ENCODE measurements at places on chromosomes 5 and 9. TPM values are rescaled to one million over a fixed set of nuclear protein-coding genes. Genes with fewer than 3 reads are reported as not detected.
A peak's percentile ranks its signal among the peaks of the same experiment; 100 is the strongest.

Gene SPATA31A3
- not detected for total RNA-seq

Gene CCNO
- total RNA-seq, result not detected

Gene RNF183
- not detected for total RNA-seq

GRCh38 chr9:16191691-16192402, 639.0 kb downstream of the CCDC171 start:
- no peaks in the 10 kb centered on the region for H3K27me3 ChIP-seq
- no peaks in the 10 kb centered on the region for H3K4me1 ChIP-seq
- no peak overlapping the region for H3K27ac ChIP-seq
- peak; percentile 29 for DNase-seq
- H3K4me3 ChIP-seq, result no peak overlapping the region

- H3K36me3 ChIP-seq, result peaks cover 8% of the 10 kb centered on the region
- no peaks in the 10 kb centered on the region for H3K4me1 ChIP-seq
- no peak overlapping the region for H3K27ac ChIP-seq
- no peak for DNase-seq
Measured at GRCh38 chr5:14467886-14468285, 113.7 kb upstream of the OTULINL start.

DNA sequence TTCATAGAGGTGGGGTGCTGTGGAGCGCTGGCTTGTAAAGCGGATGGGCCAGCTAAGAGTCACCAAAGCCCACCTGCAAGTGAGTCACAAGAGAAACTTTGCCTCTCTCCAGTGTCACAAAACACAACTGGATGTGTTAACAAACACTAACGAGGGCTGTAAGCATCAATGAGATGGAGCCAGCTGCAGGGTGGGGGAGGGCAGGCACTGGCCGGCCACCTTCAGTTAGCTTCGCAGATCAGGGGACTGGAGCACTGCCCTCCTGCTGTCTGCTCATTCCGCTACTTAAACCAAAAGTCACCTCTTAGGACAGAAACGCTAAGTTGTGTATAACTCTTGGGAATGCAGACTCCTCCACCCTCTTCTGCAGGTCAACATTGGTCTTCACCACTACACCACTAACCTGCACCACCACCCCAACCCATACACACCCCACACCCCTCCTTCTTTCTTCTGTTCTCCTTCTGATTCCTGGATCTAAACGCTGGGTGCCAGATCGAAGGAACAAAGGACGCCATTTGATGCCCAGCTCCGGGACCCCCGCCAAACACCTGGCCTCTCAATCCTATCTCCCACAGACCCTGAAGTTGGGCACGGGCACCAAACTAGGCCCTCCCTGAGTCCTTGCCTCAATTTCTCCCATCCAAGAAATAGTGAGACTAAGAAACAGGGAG, 2.1 kb downstream of the ARSI start:
- peaks cover 2% of the 10 kb centered on the region for H3K27me3 ChIP-seq
- no peak overlapping the region for H3K27ac ChIP-seq
- no peaks in the 10 kb centered on the region for H3K4me1 ChIP-seq

- H3K27ac ChIP-seq, result no peak overlapping the region
- no peaks in the 10 kb centered on the region for H3K27me3 ChIP-seq
- no peaks in the 10 kb centered on the region for H3K36me3 ChIP-seq
- H3K4me1 ChIP-seq, result peaks cover 3% of the 10 kb centered on the region
- DNase-seq, result no peak
- no peak overlapping the region for H3K4me3 ChIP-seq
Measured at GRCh38 chr5:170486371-170486770, 17.4 kb upstream of the KCNIP1 start.

DNA sequence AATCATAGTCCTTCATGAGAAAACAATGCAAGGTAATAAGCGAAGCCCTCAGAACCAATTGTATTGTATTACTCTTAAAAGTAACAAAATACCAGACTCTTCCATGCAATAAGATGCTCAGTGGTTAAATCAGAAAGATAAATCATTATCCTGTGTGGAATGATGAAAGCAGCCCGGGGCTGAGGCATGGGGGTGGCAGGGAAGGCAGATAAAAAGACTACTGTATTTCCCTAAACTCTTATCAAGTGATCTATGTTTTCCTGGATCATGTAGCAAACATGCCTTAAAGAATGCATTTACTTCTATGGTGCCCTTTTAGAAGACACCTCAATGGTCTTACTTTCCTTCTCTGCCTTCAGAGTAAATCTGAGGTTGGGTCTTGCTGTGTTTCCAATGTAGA, 105.6 kb upstream of the DAPK1 start:
- no peaks in the 10 kb centered on the region for H3K36me3 ChIP-seq
- H3K27ac ChIP-seq, result no peak overlapping the region
- H3K4me1 ChIP-seq, result no peaks in the 10 kb centered on the region
- H3K27me3 ChIP-seq, result no peaks in the 10 kb centered on the region
- DNase-seq, result no peak
- H3K4me3 ChIP-seq, result no peak overlapping the region

Gene ADRB2
- total RNA-seq, result 60.7 TPM

Gene GRXCR2
- total RNA-seq, result not detected

GRCh38 chr5:86626149-86626548, 8.4 kb downstream of the COX7C start:
- no peak for DNase-seq
- H3K4me3 ChIP-seq, result no peak overlapping the region
- peaks cover 16% of the 10 kb centered on the region for H3K36me3 ChIP-seq

Gene CCL21
- total RNA-seq, result not detected

Gene CD14
- 1.4 TPM for total RNA-seq

- no peaks in the 10 kb centered on the region for H3K36me3 ChIP-seq
- DNase-seq, result no peak
- H3K27me3 ChIP-seq, result peaks cover 95% of the 10 kb centered on the region
- no peak overlapping the region for H3K4me3 ChIP-seq
Measured at GRCh38 chr9:21970800-21971640, 23.2 kb downstream of the CDKN2A start.

DNA sequence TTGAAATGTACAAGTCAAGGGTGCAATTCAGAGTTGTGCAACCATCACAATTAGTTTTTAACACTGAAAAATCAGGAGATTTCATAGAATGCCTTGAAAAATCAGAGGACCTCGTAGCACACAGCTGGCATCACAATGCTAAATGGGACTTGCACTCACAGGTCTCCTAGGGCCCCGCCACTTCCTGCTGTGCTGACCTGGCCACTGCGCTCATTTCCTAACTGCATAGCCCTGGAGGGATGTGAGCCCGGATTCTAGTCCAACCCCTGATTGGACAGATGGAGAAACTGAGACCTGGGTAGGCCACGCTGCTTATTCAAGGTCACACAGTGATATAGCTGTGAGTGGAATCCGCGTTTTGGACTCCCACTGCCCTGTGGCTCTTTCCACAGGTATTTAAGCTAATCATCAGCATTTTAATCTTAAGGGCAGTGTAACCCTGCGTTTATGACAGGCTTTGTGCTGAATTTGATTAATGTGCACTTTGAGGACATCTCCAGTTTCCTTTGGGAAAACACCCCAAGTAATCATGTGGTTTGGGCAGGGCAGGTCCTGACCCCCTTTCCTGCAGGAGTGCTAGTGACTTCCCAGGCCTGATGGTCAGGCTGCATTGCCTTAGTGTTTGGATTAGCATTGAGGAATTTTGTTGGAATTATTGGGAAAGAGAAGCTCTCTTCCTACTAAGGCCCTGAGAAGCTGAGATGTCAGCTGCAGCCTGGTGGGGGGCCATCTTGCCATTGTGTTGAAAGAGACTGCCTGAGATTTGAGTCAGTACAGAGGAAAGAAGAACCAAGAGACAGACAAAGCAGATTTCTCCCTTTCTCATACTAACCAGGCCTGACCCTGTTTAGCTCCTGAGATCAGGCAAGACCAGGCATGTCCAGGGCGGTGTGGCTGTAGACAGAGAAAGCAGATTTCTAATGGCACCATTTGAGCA, 36.2 kb downstream of the STC2 start:
- H3K4me1 ChIP-seq, result peaks cover 11% of the 10 kb centered on the region
- no peak overlapping the region for H3K4me3 ChIP-seq
- no peak overlapping the region for H3K27ac ChIP-seq
- no peak for DNase-seq
- H3K36me3 ChIP-seq, result no peaks in the 10 kb centered on the region
- peaks cover 3% of the 10 kb centered on the region for H3K27me3 ChIP-seq

Gene SPINK13
- not detected for total RNA-seq

GRCh38 chr9:97813072-97813471, 40.0 kb upstream of the FOXE1 start:
- no peak for DNase-seq
- no peaks in the 10 kb centered on the region for H3K4me1 ChIP-seq
- no peak overlapping the region for H3K27ac ChIP-seq
- peaks cover 2% of the 10 kb centered on the region for H3K27me3 ChIP-seq
- H3K4me3 ChIP-seq, result no peak overlapping the region
- no peaks in the 10 kb centered on the region for H3K36me3 ChIP-seq

Gene BARX1
- not detected for total RNA-seq

GRCh38 chr5:55847837-55848236, 3.3 kb upstream of the IL31RA start:
- H3K27ac ChIP-seq, result no peak overlapping the region
- no peak for DNase-seq
- H3K27me3 ChIP-seq, result no peaks in the 10 kb centered on the region

DNA sequence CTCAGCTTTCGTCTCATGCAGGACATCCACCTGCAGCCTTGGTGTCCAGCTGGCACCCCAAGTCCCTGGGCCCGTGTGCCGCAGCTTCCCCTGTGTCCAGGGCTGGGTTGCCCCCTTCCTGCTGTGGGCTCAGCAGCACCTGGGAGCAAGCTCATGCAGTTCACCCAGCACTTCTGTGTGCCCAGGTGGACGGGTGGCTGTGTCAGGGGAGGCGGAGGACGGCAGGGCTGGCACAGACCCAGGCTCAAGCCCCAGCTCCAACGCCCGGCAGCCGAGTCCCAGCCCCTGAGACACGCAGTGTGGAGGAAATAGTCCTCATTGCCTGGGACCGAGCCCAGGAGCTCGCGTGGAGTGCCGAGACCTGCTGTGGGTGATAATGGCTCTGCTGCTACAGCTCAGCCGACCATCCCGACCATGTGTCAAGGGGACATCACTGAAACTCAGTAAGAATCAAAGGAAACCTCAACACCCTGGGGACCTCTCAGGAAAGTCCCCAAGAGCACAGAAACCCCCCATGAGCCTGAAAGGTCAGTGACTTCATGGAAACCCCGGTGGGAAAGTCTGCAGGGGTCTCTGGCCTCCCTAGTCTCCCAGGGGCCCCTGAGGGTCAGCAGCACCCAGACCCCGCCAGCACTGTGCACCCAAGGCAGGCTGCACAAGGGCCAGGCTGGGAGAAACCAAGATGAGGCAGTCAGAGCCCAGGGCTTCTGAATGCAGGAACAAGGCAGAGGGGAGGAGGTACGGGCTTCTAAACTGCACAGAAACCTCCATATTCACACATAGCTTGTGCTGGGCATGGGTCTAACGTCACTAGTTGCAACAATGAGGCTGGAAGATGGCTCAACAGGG, 38.8 kb downstream of the LPCAT1 start:
- peaks cover 73% of the 10 kb centered on the region for H3K4me1 ChIP-seq
- no peak overlapping the region for H3K4me3 ChIP-seq

- H3K27ac ChIP-seq, result no peak overlapping the region
- no peaks in the 10 kb centered on the region for H3K36me3 ChIP-seq
- DNase-seq, result no peak
- H3K27me3 ChIP-seq, result no peaks in the 10 kb centered on the region
- H3K4me1 ChIP-seq, result peaks cover 9% of the 10 kb centered on the region
- H3K4me3 ChIP-seq, result no peak overlapping the region
Measured at GRCh38 chr9:20044686-20045085, 255.8 kb upstream of the SLC24A2 start.

GRCh38 chr9:116475201-116475600, 211.9 kb upstream of the TRIM32 start:
- H3K36me3 ChIP-seq, result no peaks in the 10 kb centered on the region
- no peak for DNase-seq
- no peak overlapping the region for H3K4me3 ChIP-seq
- no peaks in the 10 kb centered on the region for H3K27me3 ChIP-seq

Gene PPP3R2
- total RNA-seq, result not detected

DNA sequence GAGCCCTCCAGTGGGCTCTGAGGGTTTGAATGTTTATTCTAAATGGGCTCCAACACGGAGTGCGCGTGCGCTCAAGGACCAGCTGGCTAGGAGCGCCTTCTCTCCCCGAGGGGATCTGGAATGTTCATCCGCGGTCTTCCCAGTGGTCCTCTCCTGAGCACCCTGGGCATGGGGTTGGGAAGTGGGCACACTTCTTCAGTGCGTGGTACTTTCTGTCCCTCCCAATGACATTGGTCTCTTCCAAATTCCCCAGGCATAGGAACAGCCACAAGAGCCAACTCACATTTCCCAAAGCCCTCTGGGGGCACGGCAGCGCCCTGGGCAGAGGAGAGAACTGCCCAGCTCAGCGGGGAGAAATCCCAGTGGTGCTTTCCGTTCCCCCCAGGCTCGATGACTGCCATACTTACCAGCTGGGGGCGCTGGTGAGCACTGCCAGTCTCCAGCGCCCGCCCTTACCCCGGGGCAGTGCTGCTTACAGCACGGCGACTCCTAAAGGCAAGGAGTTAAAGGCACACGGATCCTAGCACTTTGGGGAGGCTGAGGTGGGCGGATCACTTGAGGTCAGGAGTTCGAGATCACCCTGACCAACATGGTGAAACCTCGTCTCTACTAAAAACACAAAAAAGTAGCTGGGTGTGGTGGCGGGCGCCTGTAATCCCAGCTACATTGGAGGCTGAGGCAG, 29.9 kb upstream of the OBP2B start:
- peak; percentile 59 for DNase-seq
- no peak overlapping the region for H3K4me3 ChIP-seq
- no peaks in the 10 kb centered on the region for H3K36me3 ChIP-seq
- H3K27me3 ChIP-seq, result peaks cover 4% of the 10 kb centered on the region
- H3K4me1 ChIP-seq, result peaks cover 13% of the 10 kb centered on the region

DNA sequence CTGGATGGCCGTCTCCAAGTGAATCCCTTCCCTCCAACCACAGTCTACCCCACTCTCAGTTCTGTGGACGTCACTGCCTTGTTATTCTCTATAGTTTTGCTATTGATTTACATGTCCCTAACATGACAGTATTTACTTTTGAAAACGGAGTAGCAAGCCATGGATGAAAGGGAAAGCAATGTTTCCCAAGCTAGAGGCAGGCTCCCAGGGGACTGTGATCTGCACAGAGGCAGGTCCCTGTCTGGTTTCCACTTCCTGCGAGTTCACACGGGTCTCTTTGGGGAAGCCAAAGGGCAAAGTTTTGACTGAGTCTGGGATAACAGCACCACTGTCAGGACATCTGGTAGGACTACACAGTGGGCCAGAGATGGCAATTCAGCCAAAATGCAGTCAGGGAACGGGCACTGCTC, 12.7 kb downstream of the C9orf153 start:
- no peaks in the 10 kb centered on the region for H3K4me1 ChIP-seq
- DNase-seq, result no peak
- H3K36me3 ChIP-seq, result no peaks in the 10 kb centered on the region
- H3K27me3 ChIP-seq, result no peaks in the 10 kb centered on the region
- no peak overlapping the region for H3K4me3 ChIP-seq
- no peak overlapping the region for H3K27ac ChIP-seq

GRCh38 chr9:36461323-36461722, 61.3 kb upstream of the RNF38 start:
- no peak overlapping the region for H3K27ac ChIP-seq
- peaks cover 22% of the 10 kb centered on the region for H3K4me1 ChIP-seq
- no peaks in the 10 kb centered on the region for H3K36me3 ChIP-seq
- DNase-seq, result no peak
